ENCODE measurements at places on chromosomes 4 and X.

GRCh38 chr4:140844061-140844460 is 87.9 kb upstream of the TBC1D9 start:
- no peak for DNase-seq

DNA sequence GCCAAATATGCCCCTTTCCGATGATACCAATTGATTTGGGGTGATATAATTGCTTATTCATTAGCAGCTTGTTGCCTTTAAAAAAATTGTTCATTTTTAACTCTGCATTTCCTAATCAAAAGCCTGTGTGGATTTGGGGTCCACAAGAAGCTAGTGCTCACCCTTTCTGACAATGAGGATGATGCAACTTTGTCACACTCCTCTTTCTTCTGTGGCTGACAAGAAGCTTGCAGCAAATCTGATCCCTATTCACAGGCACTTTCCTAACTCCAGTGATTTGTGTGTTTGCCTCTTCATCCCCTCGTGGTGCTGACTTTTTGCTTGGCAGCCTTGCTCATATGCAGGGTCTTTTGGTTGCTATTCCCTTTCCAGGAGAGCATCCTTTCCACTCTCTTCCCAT is 182.7 kb upstream of the LDB2 start:
- no peak for DNase-seq

DNA sequence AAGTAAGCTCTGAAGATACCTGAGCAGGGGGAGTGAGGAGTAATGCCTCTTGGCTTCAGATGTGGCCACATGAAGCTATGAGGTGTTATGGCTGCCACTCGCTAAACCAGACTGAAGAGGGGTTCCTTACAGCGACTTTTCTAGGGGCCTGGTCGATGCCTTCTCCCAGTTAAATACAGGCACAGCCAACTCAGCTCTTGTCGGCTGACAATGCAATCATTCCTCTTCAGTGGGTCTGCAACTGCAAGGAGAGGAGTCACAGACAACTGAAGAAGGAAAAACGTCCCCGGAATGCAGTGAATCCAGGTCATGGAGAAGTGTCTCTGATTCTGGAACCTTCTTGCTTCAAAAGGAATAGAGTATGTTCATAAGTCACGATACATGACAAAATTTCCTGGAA is 106.4 kb downstream of the RNF150 start:
- DNase-seq = no peak

DNA sequence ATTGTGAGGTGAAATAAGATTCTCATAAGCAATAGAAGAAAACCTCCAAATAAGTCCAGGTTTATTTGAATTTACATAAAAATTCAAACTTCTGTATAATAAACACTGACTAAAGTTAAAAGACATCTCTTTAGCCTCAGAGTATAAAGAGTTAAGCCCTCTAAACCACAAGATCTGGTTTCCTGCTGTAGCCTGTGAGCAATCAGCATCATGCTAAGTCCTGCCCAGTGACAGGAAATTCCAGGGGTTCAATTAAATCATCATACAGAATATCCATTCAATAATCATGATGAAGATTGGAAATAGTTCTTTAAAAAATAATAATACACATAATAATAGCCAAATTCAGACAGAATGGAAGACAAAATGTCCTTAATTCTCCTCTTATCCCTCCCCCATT is 139.2 kb upstream of the DGKK start:
- DNase-seq = peak; percentile 11

GRCh38 chr4:3827616-3828492 is 61.7 kb downstream of the ADRA2C start:
- DNase-seq = peak; percentile 78

DNA sequence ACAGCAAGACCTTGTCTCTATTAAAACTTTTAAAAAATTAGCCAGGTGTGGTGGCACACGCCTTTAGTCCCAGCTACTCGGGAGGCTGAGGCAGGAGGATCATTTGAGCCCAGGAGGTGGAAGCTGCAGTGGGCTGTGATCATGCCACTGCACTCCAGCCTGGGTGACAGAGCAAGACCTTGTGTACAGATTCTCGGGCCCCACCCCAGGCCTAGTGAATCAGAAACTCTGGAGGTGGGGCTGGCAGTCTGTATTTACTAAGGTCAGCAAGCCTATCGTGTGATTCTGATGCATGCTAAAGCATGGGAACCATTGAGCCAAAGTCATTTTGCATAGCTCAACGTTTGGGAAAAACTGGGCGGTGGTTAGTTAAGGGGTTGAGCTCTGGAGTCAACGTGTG is 3.5 kb downstream of the S100G start:
- DNase-seq = no peak

GRCh38 chrX:29470030-29470429 is 745.3 kb upstream of the MAGEB2 start:
- no peak for DNase-seq

DNA sequence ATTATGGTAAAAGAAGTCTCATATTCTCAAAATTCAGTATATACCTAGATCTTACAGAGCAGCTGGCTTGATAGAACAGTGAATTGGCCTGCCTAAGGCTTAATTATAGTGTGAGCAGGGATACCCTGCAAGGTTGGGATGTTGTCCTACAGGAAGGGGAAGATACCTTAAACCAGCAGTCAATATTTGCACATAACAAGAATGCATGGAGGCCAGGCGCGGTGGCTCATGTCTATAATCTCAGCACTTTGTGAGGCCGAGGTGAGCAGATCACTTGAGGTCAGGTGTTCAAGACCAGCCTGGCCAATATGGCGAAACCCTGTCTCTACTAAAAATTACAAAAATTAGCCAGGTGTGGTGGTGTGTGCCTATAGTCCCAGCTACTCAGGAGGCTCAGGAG is 58.7 kb upstream of the ABCG2 start:
- DNase-seq = no peak

Measured in astrocyte of the hippocampus (primary cell).